ENCODE measurements at places on chromosomes 16 and 17.

- no peak for DNase-seq
Observed at GRCh38 chr16:24883714-24884151, 38.0 kb downstream of the SLC5A11 start.

DNA sequence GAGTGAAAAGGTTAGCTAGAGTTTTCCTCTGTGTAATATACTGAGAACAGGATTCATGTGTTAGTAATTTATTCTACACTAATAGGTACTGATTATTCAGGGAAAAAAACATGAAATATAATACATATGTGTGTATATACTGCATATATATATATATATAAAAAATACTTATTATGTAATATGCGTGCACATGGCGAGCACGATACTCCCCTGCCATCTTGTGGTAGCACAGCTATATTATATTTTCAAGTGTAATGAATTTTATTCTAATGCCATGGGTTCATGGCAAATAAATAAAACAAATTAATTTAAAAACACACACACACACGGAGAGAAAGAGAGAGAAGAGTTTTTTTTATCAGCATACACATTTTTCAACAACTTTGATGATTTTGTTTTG, 460.6 kb downstream of the KCNJ2 start:
- DNase-seq: no peak

DNA sequence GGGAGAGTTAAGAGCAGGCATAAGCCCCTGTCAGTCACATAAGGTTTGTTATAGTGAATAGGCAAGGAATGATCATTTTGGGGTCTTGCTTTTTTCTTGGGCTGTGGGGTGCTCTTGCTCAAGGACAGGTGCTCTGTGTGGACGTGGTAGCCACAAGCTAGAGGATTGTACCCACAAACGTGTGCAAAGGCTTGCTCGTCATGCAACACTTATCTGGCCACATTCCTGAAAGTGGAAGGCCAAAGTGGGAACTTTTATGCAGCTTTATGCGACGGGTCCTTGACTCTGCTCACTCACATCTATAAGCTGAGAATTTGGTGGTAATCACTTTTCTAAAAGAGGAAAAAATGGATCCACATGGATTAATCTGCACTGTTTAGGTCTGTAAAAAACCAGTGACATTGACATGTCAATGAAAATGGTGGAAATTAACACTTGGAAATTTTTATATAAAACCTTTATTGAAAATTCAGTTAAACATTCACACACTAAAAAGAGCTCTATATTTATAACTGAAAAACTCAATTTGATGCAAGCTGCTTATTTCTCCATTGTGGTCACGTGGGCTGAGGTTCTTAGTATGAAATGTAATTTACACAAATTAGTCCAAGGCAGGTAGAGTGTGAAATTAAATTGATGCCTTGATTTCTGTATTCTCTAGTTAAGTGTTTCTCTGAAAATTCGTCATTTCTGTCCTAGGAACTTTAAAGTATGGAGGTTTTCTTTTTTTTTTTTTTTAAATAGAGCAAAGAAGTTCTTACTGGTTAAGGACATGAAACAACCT, 162.3 kb downstream of the MSI2 start:
- no peak for DNase-seq

DNA sequence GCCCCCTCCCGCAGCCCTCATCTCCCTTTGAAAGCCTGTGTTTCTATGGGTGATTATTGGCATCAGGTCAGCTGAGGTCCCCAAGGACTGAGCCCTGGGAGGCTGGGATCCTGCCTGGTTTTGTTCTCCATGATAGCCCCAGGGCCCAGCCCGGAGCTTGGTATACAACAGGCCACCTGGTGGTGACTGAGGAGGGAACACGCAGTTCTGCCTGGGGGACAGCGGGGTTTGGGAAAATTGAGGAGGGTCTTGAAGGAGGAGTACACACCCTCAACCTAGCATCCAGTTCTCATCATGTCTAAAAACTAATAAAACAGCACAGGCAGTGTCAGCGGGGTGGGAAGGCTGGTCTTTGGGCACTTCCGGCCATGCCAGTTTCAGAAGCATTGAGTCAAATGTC, 335.1 kb downstream of the CPPED1 start:
- DNase-seq: no peak

- no peak for DNase-seq
Observed at GRCh38 chr17:72985882-72986720, 106.4 kb downstream of the SLC39A11 start.

GRCh38 chr16:30839523-30840227, 52.7 kb upstream of the ZNF629 start:
- peak; percentile 49 for DNase-seq

DNA sequence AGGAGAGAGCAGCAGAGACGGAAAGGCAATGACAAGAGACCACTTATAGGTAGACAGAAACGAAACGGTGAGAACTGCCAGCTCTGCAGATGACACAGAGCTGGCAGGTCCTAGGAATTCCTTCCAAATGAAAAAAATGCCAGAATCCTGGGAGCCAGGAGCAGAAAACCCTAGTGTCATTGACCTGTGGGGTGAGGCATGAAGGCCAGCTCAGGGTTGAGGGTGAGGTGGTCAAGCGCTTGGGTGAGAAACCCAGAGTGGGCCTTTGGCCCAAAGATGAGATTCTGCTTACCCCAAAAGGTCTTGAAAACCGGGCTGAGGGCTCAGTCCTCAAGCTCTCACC, 9.2 kb downstream of the HIC1 start:
- DNase-seq: no peak

DNA sequence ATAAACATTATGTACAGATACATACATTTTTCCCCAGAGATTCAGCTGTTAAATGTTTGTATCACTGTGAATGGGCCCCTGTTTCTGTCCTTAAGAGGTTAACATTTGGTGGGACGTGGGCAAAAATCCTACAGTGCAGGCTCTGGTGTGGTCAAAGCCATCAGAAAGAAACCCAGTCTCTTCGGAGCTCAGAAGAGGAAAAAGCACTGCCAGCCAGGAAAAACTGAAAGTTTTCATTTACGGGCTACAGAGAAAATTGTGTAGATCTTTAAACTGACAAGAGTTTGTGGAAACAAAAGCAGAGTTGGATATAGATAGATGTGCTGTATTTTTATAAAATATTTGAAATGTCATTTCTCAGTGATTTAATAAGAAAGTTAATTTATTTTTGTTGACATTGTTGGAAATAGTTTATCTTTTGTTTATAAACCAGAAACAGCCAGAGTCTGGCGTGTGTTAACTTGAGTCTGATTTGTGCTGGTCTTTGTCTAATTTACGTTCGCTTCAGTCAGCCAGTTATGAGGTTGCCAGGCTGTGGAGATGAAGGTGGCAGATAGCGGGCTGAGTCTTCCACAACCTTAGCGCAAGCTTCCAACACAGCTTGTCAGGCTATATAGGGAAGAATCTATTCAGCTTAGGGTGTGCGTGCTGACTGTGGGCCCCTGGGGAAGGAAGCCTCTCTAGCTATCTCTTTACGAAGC, 9.5 kb upstream of the TEKT3 start:
- DNase-seq: no peak
